ENCODE measurements at places on chromosomes 7 and 10. TPM values are rescaled to one million over a fixed set of nuclear protein-coding genes. Genes with fewer than 3 reads are reported as not detected.

LGI1 gene
- polyA plus RNA-seq = not detected

DNA sequence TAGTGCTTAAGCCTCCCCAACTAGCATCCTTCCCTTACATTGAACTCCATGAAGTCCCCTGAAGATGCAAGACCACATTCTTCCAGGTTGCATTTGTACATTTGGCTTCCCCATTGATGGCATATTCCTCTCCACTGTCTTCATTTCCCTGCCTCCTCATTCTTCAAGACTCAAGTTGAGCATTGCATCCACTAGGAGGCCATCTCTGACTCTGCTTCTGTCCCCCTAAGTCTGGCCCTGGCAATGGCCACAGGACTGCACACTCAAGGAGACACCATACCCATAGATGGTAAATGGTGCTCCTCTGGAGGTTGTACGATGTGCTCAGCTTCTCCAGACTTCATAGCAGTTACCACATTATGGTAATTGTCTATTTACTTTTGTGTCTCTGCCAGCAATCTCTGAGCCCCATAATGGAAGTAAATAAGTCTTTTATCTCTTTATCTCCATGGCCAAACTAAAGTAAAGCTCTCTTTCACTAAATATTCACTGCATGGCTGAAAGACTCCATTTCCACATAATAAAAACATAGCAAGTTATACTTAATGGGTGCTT, 112.6 kb downstream of the PTPRZ1 start:
- no peak overlapping the region for H3K27ac ChIP-seq
- H3K36me3 ChIP-seq = no peaks in the 10 kb centered on the region
- H3K4me3 ChIP-seq = no peak overlapping the region
- no peaks in the 10 kb centered on the region for H3K4me1 ChIP-seq
- H3K27me3 ChIP-seq = no peaks in the 10 kb centered on the region

DNA sequence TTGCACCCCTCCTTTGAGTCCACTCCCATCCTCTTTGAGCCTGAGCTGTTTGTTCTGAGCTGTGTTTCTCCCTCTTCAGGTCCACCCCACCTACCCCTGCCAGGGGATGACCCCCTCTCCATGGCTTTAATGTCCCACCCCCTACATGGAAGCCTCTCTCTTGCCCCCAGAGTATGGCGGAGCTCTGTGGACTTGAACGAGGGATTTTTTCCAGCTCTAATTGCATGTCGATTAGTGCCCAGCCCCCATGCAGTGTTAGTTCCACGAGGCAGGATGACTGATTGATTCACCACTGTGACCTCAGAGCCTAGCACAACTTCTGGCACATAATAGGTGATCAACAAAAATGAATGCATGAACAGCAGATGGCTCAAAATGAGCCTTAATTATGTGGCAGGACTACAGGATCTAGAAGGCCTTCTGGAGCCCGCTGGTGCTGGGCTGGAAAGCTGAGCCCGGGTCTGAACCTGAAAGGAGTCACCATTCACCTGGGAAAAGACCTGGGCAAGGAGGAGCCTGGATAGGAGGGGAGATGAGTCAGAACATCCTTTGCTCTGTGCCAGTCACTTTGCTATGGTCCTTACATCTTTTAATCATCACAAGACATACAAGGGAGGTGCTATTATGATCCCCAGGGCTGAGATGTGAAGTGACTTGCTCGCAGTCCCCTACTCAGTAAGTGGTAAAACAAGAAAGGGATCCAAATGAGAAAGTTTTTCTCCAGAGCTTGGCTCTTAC, 17.1 kb upstream of the SLC18A2 start:
- no peak for DNase-seq
- H3K36me3 ChIP-seq = no peaks in the 10 kb centered on the region
- peaks cover 19% of the 10 kb centered on the region for H3K27me3 ChIP-seq
- H3K4me3 ChIP-seq = no peak overlapping the region
- no peak overlapping the region for H3K27ac ChIP-seq

KCNH2 gene
- polyA plus RNA-seq = 2.5 TPM

NPSR1 gene
- not detected for polyA plus RNA-seq

NEUROD6 gene
- polyA plus RNA-seq = not detected

STRIP2 gene
- polyA plus RNA-seq = not detected

STOX1 gene
- 1.0 TPM for polyA plus RNA-seq

CCDC3 gene
- polyA plus RNA-seq = not detected

- DNase-seq = no peak
- H3K36me3 ChIP-seq = no peaks in the 10 kb centered on the region
- H3K4me1 ChIP-seq = no peaks in the 10 kb centered on the region
- peaks cover 1% of the 10 kb centered on the region for H3K27me3 ChIP-seq
- no peak overlapping the region for H3K27ac ChIP-seq
Measured at GRCh38 chr7:26141077-26141476, 10.9 kb upstream of the NFE2L3 start.

DNA sequence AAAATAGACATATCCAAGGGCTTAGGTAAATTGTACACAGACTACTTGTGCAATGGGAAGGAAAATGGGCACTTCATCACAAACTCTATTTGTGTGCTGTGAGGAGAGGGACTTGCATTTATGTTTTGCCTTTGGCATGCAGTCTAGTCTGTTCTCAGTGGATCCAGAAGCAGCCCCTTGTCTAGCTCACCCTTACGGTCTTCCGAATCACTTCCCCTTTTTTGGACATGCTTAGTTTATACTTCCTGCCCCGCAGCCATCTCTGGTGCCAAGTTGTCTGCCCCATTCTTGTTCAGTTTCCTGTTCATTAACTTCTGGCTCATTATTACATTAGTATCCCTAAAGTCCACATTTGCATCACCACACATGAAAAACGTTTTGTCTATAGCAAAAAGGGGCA, 161.6 kb downstream of the NRCAM start:
- H3K27ac ChIP-seq = no peak overlapping the region
- no peak overlapping the region for H3K4me3 ChIP-seq
- no peak for DNase-seq

- H3K27ac ChIP-seq = no peak overlapping the region
- DNase-seq = no peak
- H3K36me3 ChIP-seq = no peaks in the 10 kb centered on the region
Measured at GRCh38 chr7:116188-116981, 76.0 kb upstream of the FAM20C start.

GRCh38 chr7:91280185-91280584, 16.0 kb downstream of the FZD1 start:
- H3K36me3 ChIP-seq = no peaks in the 10 kb centered on the region
- no peak overlapping the region for H3K4me3 ChIP-seq
- DNase-seq = no peak
- H3K27ac ChIP-seq = no peak overlapping the region

SEMA3D gene
- polyA plus RNA-seq = not detected

DNA sequence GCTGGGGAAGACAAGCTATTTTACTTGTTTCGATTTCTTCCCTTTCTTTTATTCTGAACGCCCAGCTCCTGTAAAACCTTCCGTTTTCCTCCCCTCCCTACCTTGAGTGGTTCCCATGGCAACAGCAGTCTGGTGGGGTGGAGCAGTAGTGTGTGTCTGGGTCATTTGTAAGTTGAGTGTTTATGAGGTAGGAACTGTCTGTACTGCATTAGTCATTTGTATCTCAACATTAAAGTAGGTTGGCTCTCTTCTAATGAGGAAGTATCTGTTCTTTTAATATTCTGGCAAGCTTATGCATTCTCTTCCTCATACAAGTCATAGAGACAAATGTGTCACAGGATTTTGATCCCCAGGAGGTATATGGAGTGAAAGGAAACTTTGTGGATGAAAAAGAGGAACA, 85.3 kb upstream of the CCDC6 start:
- H3K36me3 ChIP-seq = peaks cover 6% of the 10 kb centered on the region
- no peak for DNase-seq
- H3K4me1 ChIP-seq = peaks cover 4% of the 10 kb centered on the region
- H3K4me3 ChIP-seq = no peak overlapping the region
- H3K27me3 ChIP-seq = peaks cover 16% of the 10 kb centered on the region

GRCh38 chr7:17299483-17299991, 1.1 kb downstream of the AHR start:
- peak overlapping the region; percentile 96 for H3K27ac ChIP-seq
- H3K36me3 ChIP-seq = no peaks in the 10 kb centered on the region
- no peaks in the 10 kb centered on the region for H3K27me3 ChIP-seq
- H3K4me3 ChIP-seq = peak overlapping the region; percentile 98
- DNase-seq = peak; percentile 40

HGF gene
- not detected for polyA plus RNA-seq

GRCh38 chr7:158026636-158027265, 560.9 kb downstream of the PTPRN2 start:
- H3K27ac ChIP-seq = no peak overlapping the region
- H3K4me3 ChIP-seq = no peak overlapping the region
- DNase-seq = no peak
- H3K27me3 ChIP-seq = no peaks in the 10 kb centered on the region
- H3K36me3 ChIP-seq = no peaks in the 10 kb centered on the region

TMEM225B gene
- 3.4 TPM for polyA plus RNA-seq

PROSER2 gene
- polyA plus RNA-seq = 0.31 TPM

RAPGEF5 gene
- not detected for polyA plus RNA-seq

DNA sequence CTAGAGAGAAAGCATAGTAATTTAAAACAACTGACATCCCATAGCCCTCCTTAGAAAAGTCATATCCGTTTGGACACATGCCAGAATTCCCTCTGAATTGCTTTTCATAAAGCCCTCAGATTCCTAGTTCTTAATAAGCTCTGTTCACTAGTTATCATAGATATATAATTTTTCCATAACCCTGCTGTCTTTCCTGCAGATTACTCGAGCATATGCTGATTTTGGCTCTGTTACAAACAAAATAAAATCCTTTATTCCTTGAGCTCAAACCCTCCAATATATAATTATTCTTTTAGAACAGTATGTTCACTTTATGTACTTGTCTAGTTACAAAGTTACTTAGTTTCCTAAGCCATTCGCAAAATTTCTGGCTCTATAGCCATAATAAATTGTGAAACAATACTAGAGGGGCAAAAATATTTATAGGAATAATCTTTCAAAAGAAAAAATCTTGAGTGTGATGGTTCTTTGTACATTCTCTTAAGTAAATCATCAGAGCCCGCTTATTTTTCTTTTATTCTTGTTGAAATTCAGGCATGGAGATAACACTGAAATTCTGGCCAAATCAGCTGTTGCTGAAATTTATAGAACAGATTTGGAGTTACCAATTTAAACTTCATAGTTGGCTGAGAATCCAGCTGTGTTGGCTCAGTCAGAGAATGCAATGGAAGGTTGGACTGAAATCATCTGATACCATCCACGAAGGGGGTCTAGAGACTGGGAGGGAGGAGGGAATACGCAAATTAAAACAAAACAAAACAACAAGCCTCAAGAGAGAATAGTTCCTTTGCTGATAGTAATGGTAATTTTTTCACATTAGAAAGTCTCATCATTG, 146.1 kb upstream of the TMEM196 start:
- DNase-seq = no peak
- no peak overlapping the region for H3K4me3 ChIP-seq
- H3K36me3 ChIP-seq = no peaks in the 10 kb centered on the region
- no peak overlapping the region for H3K27ac ChIP-seq

MORN4 gene
- 4.6 TPM for polyA plus RNA-seq

- H3K27ac ChIP-seq = no peak overlapping the region
- H3K27me3 ChIP-seq = peaks cover 14% of the 10 kb centered on the region
- no peak for DNase-seq
- H3K4me3 ChIP-seq = no peak overlapping the region
- H3K36me3 ChIP-seq = no peaks in the 10 kb centered on the region
Measured at GRCh38 chr7:130752424-130752823, 18.4 kb upstream of the KLF14 start.

ANKRD1 gene
- polyA plus RNA-seq = not detected

PIK3CG gene
- 18.3 TPM for polyA plus RNA-seq

AEBP1 gene
- 2.4 TPM for polyA plus RNA-seq

DNA sequence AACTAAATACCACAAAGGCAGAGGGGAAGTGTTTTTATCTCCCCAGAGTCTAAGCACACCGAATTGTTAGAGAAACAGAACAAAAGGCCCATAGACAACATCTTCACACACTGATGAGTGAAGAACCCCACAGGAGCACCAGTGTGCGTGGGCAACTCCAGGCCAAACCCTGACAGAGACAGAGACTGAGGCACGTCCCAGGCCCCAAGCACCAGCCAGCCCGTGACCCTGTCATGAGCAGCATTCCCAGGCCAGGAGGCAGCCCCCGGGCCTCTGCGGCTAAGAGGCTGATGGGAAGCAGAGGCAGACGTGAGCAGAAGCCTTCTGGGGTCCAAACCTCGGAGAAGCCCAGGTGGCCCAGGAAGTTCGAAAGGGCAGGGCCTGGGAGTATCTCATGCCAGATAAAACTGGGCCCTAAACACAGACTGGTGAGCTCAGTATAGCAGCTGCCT, 184.4 kb downstream of the TCERG1L start:
- no peaks in the 10 kb centered on the region for H3K27me3 ChIP-seq
- peak overlapping the region; percentile 60 for H3K27ac ChIP-seq
- no peak overlapping the region for H3K4me3 ChIP-seq
- DNase-seq = no peak
- no peaks in the 10 kb centered on the region for H3K36me3 ChIP-seq
- peaks cover 19% of the 10 kb centered on the region for H3K4me1 ChIP-seq

- no peak for DNase-seq
- no peak overlapping the region for H3K4me3 ChIP-seq
- H3K27ac ChIP-seq = no peak overlapping the region
- H3K4me1 ChIP-seq = no peaks in the 10 kb centered on the region
Measured at GRCh38 chr10:26743091-26743490, 45.6 kb downstream of the PDSS1 start.

Data from naive thymus-derived CD8-positive, alpha-beta T cell (primary cell).